Fibroblast of gingiva (primary cell): ENCODE measurements at places on chromosomes 3 and 15.

DNA sequence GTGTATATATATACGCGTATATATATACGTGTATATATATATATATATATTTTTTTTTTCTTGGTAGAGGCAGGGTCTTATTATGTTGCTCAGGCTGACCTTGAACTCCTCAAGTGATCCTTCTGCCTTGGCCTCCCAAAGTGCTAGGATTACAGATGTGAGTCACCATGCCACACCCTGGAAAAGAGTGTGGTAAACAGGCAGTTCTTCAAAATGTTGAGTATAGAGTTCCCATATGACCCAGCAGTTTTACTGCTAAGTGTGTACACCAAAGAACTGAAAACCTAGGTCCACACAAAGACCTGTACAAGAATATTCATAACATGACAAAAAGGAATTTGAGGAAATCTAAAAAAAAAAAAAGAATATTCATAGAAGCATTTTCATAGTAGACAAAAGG, 71.8 kb upstream of the GCNT3 start:
- no peak for DNase-seq

GRCh38 chr15:57298843-57299550, 77.3 kb upstream of the CGNL1 start:
- no peak for DNase-seq

DNA sequence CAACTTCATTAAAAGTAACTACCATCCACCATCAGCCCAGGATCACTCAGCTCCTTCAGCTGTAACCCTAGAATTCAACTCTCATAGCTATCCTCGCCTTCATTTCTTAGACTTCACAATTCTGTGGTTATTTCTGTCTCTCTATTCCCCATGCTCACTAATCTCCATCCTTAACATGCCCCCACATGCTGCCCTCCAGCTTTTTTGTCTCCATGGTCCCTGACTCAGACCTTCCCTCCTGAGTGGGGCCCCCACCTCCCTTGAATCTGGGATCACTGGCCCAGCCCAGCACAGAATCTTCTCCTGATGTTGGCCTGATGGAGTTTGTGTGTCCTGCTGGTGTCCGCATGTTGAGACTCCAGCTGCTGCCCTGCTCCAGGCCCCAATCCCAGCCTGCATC, 41.7 kb downstream of the CHST14 start:
- no peak for DNase-seq

- DNase-seq: no peak
These were observed 189.4 kb downstream of the TBC1D5 start for GRCh38 chr3:17553080-17553479.

DNA sequence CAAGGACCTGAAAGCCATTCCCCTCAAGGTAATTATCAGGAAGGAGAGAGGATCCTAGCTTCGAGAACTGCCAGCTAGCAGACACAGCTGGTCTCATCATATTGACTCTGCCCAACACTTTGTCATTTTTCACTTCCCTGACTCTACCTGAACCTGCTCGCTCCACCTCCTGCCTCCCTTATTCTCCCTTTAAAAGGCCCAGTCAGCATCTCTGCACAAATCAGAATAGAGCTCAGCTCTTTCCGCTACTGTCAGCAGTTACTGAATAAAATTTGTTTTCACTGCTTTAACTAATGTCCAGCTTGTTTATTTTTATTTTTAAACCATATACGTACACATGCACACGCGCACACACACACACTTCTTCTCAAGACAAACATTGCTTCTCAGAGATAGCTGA, 57.2 kb upstream of the MCF2L2 start:
- DNase-seq: no peak

DNA sequence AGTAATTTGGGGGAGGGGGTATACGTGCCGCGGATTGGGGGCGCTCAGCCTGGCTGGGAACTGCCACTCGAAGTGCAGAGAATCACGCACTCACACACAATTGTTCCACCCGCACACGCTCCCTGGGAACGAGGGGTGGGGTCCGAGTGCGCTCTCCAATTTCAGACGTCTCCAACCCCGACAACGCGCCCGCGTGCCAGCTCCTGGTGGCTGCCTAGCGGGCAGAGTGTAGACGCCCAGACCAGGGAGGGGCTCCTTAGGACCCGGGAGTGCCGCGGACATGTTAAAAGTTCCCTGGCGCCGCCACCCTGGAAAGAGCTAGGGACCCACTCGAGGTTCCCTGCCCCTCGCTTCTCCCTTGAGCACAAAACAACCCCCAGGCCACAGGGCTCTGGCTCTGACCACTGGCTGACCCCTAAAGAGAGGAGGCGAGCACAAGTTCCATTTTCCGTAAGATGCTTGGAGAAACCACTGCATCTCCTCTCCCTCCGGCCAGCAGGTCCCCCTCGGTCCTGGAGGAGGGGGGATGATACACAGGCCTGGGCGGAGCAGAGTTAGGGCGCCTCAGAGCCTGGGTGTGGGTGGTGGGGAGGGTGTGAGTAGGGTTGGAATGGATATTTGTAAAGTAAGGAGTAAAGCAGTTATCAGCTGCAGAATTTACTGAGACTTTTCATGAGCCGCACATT, 894 bp upstream of the ANKRD63 start:
- no peak for DNase-seq

DNA sequence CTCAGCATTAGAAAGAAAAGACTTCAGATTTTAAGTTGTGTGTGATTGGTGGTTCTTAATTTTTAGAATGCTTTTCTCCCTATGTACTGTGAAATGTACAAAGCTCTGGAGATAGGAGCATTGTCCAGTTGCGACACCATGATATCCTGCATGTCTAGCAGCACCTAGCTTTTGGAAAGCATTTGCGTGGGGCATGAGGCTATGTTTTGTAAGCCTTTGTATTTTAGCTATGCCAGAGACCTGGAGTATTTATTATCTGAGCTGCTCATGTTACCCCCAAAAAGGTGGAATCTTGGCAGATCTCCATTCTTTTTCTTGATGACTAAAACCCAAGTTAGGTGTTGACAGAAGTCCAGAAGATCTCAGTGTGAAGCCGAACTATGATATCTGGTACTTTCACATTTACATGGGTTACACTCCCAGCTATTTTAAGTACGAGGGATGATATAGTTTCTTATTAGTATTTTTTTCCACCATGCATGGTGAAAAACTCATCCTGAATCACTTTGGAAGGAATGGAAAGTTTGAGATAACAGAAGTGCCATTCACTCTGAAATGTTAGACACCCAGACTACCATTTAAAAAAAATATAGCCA, 126.7 kb upstream of the SAMMSON start:
- no peak for DNase-seq

DNA sequence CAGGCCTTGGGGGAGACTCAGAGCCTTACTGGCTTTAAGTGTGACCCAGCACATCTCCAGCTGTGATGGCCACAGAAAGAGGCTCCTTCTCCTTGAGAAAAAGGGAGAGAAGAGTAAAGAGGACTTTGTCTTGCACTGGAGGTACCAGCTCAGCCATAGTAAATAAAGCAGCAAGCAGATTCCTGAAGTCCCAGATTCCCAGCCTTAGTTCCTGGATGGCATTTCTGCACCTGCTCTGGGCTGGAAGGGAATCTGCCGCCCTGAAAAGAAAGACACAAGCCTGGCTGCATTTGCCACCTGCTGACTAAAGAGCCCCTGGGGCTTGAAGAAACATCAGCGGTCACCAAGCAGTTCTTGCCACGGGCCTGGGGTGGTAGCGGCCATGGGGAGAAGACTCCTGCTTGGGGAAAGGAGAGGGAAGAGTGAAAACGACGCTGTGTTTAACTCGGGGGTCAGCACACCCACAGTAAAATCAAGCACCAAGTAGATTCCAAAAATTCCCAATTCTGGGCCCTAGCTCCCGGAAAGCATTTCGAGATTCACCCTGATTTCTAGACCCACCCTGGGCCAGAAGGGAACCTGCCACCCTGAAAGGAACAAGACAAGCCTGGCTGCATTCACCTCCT, 24.2 kb upstream of the TNK2 start:
- DNase-seq: no peak

GRCh38 chr15:76480267-76480666, 143.7 kb downstream of the ISL2 start:
- DNase-seq: no peak

DNA sequence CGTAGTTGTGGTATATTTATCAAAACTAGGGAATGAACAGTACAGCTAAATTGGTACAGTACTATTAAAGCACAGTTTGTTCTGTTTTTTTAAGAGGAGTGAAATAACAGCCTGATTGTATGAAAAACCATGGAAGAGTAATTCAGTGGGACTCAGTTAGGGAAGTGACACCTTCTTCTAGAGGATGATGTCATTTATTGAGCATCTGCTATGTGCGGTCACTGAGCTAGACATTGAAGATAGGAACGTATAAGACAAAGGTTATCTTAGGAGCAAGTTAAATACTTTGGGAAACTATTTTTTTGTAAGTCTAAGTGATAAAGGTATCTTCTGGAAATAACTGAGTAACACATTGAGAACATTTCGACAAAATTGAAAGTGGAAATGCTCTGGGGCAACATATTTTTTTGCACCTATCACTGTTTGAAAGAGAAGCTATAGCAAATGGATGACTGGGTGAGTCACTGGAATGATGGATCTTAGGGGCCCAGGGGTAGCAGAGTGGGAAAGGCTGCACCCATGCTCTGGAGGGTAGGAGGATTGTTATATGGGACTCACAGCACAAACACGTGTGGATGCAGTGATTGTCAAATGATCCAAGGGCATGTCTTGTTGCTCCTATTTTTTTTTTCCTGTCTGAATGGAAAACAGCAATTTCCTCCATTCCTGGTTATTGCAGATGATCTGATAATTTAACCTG, 43.0 kb downstream of the OXNAD1 start:
- no peak for DNase-seq
